H9 (cell line): ENCODE measurements at places on chromosomes 12 and 14. TPM values are rescaled to one million over a fixed set of nuclear protein-coding genes. Genes with fewer than 3 reads are reported as not detected.
A peak's percentile ranks its signal among the peaks of the same experiment; 100 is the strongest.

- peak; percentile 89 for DNase-seq
Measured at GRCh38 chr12:124655698-124656516, 88.5 kb upstream of the NCOR2 start.

DNA sequence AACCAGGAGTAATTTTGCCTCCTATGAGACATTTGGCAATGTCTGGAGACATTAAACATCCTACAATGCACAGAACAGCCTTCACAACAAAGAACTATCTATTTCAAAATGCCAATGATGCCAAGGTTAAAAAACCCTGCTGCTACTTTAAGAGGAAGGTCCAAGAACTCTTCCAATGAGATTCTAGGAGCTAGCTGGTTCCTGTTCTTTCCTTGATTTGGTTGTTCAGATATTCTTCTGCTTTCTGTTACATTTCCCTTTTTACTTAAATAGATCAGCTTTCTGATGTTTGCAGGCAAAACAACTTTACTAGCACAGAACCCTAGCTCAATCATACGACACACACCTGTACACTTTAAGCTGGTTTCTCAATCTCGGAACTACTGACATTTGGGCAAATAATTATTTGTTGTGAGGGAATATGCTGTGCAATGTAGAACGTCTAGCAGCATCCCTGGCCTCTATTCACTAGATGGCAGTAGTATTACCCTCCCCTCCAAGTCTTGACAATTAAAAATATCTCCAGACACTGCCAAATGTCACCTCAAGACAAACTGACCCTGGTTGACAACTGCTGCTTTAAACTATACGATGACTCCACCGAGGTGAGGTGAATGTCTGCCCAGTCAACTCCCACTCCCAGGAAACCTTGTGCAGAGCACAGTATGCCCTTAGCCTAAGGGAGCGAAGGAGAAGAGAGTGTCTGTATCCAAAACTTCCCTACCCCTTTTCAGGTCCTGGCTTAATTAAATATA is 4.4 kb downstream of the BLTP3B start:
- no peak for DNase-seq

DNA sequence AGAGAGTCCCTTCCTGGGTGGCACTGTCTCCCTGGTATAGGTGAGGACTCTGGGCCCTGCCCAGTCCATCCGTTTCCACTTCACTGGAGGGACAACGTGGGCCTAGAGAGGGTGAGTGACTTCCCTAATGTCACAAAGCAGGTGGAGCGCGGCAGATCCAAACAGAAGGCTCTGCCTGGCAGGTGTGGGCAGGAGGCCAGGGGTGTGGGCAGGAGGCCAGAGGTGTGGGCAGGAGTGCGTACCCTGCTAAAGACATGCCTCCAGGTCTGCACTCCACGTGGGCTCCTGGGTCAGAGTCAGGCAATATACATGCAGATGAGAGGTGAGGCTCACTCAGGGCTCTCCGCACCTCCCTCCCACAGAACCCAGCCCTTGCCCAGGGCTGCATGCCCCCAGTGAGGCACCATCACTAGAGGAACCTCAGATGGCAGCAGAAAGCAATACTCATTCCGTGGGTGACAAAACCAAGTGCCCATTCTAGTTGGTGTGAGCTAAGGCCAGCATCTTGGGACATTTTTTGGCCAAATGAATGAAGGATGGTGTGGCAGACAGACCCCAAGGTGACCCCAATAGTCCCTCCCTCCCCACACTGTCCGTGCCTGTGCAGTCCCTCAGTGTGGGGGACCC is 271.6 kb upstream of the RTL1 start:
- DNase-seq, result no peak

KRT74 gene
- total RNA-seq, result not detected in 2 replicates

- no peak for DNase-seq
Measured at GRCh38 chr12:96350982-96351381, 49.3 kb downstream of the CDK17 start.

DNA sequence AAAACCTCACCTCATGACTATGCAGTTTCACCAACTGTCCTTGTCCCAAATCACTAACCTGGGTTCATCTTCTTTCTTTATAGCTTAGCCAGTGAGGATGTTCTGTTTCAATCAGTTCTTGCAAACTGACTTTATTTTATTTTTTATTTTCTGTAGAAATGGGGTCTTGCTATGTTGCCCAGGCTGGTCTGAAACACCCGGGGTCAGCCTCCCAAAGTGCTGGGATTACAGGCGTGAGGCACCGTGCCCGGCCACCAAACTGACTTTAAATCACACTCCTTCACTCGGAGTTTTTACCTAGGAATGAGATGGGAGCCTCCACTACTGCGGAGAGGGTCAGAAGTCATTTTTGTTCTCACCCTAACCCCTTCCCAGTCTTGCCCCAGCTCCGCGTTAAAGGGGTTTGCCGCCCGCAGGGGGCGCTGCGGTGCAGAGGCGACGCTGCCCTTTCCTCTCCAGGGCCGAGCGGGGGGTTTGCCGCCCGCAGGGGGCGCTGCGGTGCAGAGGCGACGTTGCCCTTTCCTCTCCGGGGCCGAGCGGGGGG is 7.0 kb upstream of the B4GALNT3 start:
- DNase-seq, result peak; percentile 20
